ENCODE measurements at places on chromosomes 5 and 9.
A peak's percentile ranks its signal among the peaks of the same experiment; 100 is the strongest.

GRCh38 chr9:111615928-111616327, 15.2 kb upstream of the DNAJC25 start:
- no peak for DNase-seq

- DNase-seq, result no peak
These were observed 129.5 kb upstream of the CPEB4 start for GRCh38 chr5:173758676-173759075.

GRCh38 chr5:73437101-73437776, 11.3 kb downstream of the FOXD1 start:
- peak; percentile 82 for DNase-seq

DNA sequence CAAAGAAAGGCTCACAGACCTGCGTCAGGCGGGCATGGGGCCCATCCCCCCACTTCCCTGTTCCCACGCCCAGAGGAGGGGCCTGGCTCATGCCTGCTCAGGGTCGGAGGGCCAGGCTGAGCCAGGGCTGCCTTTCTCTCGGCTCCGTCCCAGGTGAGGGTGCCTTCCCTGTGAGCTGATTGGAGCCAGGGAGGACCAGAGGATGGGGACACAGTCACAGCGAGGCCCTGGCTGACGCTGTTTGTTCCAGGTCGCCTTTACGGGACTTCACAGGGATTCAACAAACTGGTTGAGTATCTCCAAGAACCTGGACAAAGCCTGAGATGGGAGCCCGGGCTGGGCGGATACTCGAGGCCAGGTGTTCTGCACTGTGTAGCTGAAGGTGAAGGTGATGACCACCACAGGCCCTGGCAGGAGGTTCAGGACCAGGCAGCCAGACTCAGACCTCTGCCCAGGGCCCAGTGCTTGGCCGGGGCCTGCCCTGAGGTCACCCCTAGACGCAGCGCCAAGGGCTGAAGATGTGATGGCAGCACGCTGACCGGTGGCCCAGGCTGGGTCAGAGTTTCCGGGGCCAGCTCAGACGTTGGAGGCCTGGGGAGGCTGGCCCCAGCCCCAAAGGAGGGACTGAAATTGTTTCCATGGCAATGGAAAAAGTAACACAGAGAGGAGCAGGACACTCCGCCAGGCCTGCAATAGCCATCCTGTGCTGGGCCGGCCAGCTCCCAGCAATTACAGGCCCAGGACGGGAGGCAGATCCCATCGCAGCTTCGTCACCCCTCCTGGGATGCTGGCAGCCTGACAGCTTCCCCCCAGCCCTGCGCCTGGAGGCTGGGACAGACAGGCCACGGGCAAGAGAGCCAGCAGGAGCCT, 65.3 kb upstream of the ADAMTS2 start:
- no peak for DNase-seq

- DNase-seq, result no peak
These were observed 96.3 kb upstream of the KCNN2 start for GRCh38 chr5:114265432-114266060.

DNA sequence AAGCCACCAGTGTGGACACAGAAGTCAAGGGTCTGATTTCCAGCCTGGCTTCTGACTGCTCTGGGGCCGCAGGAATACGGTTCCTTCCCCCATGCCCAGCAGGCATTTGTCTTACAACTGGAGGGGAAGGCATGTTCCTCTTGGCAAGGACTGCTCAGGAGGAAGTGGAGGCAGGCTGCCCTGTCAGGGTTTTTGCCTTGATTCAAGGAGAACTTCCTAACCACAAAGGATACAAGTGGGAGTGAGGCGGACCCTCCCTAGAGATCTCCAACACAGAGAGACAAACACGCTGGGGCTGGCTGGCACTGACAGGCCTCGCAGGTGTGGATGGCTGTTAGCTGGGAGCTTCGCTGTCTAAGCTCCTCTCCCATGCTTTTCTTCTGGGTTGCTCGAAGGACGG, 19.1 kb downstream of the TGFBI start:
- DNase-seq, result no peak

DNA sequence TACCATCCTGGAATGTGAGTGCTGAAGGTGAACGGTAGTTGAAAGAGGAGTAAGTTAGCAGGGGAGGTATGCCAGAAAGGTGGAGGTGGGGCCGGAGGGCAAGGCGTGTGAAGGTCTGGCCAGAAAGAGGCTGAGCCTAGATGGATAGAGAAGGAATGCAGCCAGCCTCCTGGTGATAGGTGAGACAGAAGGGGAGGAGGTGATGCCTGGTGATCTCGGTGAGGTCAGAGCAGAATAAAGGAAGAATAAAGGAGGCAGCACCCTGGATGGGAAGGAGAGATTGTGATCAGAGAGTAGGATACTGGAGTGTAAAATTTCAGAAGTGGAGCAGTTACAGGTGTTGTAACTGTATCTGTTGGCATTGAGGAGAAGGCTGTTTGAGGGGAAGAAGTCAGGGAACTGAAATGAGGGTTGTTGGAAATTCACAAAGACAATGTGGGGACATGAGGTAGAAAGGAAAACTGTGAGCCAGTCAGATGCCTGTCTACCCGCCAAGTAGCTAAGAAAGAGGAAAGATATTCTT, 2.0 kb downstream of the GNG10 start:
- DNase-seq, result peak; percentile 48

GRCh38 chr9:106111039-106111730, 416.8 kb downstream of the TMEM38B start:
- DNase-seq, result no peak

DNA sequence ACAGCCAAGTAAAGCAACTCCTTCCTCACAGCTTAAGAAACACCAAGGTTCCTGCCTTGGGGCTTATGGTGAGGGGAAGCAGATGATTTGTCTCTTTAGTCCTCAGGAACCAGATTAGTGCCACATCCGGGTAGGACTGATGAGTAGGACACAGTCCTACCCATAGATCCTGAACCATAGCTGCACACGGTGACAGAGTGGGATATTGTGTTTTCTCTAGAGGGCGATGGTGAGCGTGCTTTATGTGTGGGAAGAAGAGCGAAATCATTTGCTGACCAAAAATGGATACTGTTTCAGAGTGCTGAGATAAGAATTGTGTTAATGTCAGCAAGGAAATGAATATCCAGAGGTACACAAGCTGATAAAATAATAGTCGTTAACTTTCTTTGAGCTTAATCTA, 209.0 kb upstream of the FBXL7 start:
- DNase-seq, result no peak

GRCh38 chr9:98568234-98568908, 140.4 kb downstream of the GABBR2 start:
- DNase-seq, result no peak

GRCh38 chr5:13529300-13529699, 415.2 kb downstream of the DNAH5 start:
- DNase-seq, result no peak

GRCh38 chr5:169521366-169521983, 62.1 kb upstream of the SPDL1 start:
- no peak for DNase-seq

DNA sequence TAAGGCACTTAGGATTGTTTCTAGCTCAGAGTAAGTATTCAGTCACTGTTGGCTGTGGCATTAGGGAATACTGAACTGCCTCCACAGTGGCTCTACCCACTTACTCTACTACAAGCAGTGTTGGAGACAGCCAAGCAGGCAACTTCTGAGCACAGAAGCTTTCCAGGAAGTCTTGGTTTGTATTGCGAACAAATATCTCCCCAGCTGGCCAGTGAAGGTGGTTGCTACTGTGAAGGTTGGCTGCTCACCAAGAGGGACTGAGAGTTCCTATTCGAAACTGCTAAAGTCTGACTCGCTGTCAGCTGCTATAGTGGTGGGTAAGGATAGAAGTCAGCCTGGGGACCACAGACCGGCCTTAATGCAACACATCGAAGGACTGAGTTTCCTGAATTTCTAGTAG, 319.1 kb downstream of the KIF4B start:
- no peak for DNase-seq

- DNase-seq, result no peak
These were observed 122.9 kb upstream of the ADAMTSL1 start for GRCh38 chr9:18350995-18351595.

- no peak for DNase-seq
These were observed 298.8 kb downstream of the NR2F1-AS1 start for GRCh38 chr5:93281980-93282772.

GRCh38 chr9:121399126-121399882, 29.3 kb upstream of the STOM start:
- no peak for DNase-seq

GRCh38 chr9:34203992-34204635, 25.3 kb downstream of the UBAP1 start:
- no peak for DNase-seq

DNA sequence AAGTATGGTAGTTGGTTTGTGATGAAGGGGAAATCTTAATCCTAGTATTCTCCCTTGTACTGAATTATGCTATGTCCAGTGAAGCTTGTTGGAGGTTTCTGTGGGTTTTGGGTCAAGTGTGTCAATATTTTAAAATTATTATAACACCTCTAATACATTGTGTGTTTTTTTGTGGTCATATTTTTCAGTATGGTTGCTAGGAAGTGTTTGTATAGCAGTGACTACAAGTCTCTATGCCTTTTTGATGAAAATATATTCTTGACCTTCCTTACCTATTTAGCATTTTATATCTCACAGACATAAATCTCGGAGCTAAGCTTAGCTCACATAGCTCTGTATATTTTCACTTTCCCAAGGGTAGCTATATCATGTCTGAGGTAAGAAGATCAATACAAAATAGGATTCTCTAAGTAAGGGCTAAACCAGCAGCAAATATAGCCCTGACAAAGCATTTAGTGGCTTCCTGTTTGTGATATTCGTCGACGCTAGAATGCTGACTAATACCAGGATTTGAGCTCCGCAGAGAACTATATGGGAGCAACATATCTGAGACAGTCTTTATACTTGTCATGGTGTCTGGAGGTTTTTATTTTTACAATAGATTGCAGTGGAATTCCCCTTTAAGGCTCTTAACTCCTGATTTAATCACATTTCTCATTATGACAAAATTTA, 82.3 kb downstream of the MACIR start:
- no peak for DNase-seq

GRCh38 chr5:63249960-63250359, 671.3 kb downstream of the LRRC70 start:
- no peak for DNase-seq

DNA sequence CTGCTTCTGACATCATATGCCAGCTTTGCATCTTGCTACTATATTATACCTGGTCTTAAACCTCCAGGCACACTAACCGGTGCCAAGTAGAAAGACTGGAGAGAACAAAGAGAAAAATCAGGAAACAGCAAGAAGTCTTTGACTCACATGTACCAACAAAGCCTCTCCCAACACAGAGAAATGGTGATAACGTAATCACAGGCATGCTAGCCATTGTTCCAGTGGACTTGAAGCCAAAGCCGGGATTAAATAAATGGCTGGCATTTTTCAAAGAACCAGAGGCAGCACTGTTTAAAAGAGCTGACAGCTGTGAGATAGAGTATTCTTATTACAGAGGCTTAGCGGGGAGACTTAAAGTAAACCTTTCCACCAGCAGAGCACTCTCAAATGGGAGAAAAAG, 148.4 kb upstream of the NFIL3 start:
- no peak for DNase-seq

All from WTC11 (cell line).